ENCODE measurements at places on chromosomes 5 and 9.

GRCh38 chr9:122040561-122041242 lies 52.4 kb downstream of the TTLL11 start:
- no peak for DNase-seq

- no peak for DNase-seq
These were observed 7.4 kb upstream of the ENTPD8 start for GRCh38 chr9:137448602-137448962.

DNA sequence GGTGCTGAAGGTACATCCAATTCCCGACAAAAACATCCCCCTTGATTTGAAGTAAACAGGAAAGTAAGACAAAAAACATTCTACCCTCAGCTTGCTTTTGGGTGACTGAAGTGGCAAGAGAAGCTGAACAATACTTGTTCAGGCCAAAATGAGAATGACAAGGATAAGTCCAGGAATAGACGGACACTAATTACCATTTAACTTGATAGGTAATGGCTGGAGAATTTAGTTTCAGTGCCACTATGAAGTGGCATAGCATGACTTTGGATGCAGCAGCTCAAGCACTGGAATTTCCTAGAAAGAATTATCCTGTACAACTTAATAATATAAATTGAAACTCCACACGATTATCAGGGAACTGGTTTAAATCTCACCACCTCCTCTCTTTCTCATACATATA lies 49.7 kb downstream of the HOMER1 start:
- DNase-seq: no peak

DNA sequence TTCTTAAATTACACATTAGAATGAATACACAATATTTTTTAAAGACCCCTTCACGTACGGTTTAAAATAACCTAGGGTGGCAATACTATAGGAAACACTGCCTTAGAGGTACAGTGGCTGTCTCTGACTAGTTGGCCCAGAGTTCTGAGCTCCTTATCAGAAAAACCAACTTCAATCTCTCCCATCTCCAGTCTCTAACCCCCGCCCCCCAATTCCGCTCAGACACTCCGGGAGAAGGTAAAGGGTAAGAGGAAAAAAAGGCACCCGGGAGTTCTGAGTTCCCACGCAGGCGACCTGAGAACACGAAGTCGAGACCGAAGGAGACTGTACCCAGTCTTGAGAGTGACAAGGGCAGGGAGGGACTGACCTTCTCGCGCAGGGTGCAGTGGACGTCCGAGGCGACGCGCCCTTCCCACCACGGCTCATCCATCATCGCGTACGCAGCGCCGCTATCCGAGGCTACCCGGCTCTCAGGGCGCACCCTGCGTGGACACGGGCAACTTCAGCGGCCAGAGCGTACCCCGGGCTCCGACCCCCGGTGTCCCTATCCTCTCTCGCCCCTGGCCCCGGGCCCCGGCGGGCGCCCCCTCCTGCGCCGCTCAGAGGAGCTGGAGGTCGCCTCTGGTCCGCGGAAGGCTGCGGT lies 752 bp downstream of the CCNJL start:
- DNase-seq: no peak

DNA sequence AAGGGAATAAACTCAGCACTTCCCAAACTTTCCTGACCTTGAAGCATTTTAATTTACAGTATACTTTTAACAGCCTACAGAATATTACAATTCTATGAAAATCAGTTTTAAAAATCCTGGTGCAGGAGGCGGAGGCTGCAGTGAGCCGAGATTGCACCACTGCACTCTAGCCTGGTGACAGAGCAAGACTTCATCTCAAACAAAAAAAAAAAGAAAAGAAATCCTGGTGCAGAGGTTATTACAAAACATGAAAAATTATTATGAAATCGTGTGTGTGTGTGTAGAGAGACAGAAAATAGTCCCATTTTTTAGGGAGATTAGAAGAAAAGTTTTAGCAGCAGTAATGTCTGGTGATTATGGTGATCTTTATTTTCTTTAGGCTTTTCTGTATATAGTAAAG lies 26.9 kb downstream of the GOLPH3 start:
- no peak for DNase-seq

GRCh38 chr9:90012949-90013348 lies 408.1 kb downstream of the GADD45G start:
- peak; percentile 43 for DNase-seq

- no peak for DNase-seq
These were observed 6.5 kb downstream of the PPP6C start for GRCh38 chr9:125183054-125183453.

- DNase-seq: no peak
These were observed 308.5 kb downstream of the MAT2B start for GRCh38 chr5:163813900-163814299.

DNA sequence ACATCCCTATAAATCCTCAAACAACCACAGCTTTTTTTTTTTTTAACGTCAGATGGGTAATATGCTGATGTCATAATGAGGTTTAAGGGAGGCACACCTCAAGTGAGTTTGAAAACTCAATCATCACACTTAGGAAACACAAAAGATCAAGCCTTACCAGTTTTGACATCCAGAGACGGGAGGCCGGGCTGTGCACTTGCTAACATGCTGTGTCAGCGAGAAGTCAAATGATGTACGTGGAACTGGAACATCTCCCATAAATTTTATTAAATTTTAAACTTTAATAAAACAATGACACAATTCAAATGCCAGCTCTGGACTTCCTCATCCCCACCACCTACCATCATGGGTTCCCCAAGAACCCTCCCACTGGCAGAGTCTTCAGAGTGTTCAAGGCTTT lies 117.6 kb downstream of the C5orf15 start:
- no peak for DNase-seq

GRCh38 chr5:111681414-111682120 lies 75.4 kb downstream of the NREP start:
- no peak for DNase-seq
